ENCODE measurements at places on chromosomes 13 and 19.
A peak's percentile ranks its signal among the peaks of the same experiment; 100 is the strongest.

GRCh38 chr13:30900952-30901749 lies 4.9 kb upstream of the MEDAG start:
- DNase-seq, result no peak

DNA sequence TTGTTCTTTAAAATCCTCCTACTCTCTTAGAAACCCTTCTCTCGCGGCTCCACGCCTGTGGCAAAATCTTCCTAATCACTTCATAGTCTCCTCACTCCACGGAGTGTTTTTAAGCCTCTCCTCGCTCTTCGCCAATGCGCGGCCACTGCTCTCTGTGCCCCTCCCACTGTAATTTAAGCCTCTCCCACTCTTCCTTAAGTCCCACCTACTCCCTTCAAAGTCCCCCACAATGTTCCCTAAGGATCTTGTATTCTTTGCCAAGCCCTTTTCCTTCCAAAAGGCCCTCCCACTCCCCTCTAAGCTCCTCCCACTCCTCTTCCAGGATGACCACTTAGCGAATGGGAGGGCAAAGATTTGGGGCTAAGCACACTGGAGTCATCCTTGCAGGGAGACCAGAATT lies 1.3 kb downstream of the FIZ1 start:
- no peak for DNase-seq

DNA sequence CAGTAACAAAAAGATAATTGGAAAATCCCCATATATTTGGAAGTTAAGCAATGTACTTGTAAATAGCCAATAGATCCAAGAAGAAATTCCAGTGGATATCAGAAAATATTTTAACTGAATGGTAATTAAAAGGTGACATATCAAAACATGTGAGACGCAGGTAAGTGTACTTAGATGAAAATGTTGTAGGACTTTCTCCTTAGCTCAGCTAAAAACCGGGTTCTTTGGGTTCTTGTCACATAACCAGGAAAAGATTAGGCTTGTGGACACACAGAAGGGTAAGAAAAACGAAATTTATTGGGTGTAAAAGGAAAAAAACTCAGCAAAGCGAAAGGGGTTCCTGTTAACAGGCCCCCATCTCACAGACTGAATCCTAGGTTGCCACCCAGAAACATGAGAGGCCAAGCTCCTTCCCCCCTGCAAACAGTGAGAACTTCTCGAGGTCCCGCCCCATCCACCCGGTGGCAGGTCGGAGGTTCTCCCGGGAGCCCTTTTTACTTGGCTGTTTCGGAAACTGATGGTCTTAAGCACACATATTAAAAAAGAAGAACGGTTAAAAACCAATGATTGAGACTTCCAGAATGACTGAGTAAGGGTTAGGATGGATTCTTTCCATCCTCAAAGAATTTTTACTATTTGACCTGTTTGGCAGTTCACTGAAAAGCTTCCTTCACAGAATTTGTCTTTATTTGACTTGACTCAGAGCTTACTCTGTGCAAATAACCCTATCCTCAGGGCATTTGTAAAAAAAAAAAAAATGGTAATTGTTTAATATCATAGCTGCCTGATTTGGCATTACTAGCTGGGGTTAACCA lies 3.1 kb upstream of the CCDC70 start:
- DNase-seq, result peak; percentile 37

GRCh38 chr13:75071395-75071794 lies 410.6 kb downstream of the TBC1D4 start:
- DNase-seq, result no peak

- DNase-seq, result no peak
These were observed 163.5 kb downstream of the COG6 start for GRCh38 chr13:39818953-39819352.

DNA sequence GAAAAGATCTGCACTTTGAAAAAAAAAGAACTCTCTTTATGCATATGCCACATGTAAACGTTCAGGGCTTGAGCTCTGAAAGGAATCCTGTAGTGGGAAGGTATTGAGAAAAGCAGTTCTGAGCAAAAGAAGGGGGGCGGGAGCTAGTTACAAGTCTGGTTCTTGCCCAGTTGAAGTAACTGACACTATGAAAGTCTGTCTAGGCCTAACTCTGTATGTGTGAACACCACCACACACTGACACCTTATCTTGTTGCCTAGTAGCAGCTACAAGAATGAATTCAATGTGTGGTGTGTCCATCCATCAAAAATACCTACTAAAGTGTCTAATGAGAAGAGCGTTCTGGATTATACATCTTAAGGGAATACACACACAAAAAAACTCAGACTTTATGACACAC lies 820.6 kb downstream of the DIAPH3 start:
- no peak for DNase-seq

DNA sequence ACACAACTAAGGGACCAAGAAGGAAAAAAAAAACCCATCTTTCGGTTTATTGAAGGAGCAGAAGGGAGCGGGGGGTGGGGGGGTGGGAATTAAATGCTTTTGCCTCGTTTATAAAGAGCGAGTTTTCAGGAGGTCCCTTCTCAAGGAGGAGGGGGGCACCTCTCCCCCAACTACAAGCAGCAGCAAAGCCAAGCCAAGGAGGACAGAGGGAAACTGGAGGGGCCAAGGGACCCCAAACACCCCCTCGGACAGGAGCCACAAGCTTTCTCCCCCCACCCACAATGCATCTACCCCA lies 2.4 kb downstream of the IRF2BP1 start:
- no peak for DNase-seq

DNA sequence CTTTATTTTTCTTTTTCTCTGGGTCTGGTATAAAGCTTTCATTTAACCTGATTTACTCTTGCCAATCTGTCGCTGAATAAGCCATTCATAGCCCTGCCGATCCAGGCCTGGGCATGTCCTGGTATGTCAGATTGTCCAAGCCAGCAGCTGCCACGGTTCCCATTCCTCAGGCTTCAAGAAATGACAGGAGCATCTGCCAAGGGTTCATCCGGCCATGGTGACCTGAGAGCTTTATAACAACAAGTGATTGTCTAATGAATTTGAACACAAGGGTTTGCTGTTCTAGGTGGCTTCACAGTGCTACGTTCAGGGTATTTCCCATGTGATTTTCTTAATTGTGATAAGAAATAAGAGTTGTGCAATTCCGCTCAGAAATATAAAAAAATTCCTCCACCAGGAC lies 20.0 kb downstream of the PNMA8A start:
- DNase-seq, result no peak

DNA sequence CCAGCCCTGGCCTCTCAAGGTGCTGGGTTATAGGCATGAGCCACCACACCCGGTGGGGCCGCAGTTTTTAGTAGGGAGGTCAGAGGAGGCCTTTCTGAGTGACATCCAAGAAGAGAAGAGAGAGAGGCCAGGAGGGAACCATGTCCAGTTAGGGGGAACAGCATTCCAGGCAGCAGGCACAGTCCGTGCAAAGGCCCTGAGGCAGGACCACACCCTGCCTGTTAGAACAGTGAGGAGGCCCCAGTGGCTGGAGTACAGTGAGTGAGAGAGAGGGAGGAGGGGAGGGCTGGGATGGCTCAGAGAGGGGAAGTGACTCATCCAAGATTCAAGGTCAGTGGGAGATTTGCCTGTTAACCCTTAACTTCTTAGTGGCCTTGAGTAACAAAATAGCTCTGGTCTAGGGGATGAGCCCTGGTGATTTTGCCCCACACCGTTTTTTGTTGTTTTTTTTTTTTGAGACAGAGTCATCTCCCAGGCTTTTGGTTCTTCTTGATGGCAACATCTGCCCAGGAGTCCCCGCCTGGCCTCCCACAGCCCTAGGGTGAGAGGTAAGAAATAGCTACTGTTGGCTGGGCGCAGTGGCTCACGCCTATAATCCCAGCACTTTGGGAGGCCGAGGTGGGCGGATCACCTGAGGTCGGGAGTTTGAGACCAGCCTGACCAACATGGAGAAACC lies 2.7 kb upstream of the PLIN3 start:
- DNase-seq, result no peak

DNA sequence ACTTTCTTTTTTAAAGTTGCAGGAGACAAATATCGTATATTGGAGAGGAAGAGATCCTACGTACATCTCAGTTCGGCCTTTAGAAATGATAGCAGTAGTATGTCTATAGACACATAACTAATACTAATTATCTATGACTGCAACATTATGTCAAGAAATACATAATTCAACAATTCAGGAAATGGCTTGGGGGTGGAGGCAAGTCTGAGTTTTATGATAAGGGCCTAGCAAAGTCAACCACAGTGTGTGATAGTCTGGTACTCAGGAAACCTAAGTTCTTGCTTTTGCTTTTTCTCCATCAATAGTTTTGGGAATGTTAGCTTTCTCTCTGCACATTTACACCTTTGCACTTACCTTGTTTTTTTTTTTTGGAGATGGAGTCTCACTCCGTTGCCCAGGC lies 27.5 kb upstream of the OBI1 start:
- no peak for DNase-seq

- no peak for DNase-seq
These were observed 54.0 kb upstream of the TNFRSF19 start for GRCh38 chr13:23516190-23516589.

GRCh38 chr19:6717441-6717971 lies 2.9 kb downstream of the C3 start:
- no peak for DNase-seq

- no peak for DNase-seq
These were observed 2.4 kb downstream of the MEDAG start for GRCh38 chr13:30908416-30908980.

DNA sequence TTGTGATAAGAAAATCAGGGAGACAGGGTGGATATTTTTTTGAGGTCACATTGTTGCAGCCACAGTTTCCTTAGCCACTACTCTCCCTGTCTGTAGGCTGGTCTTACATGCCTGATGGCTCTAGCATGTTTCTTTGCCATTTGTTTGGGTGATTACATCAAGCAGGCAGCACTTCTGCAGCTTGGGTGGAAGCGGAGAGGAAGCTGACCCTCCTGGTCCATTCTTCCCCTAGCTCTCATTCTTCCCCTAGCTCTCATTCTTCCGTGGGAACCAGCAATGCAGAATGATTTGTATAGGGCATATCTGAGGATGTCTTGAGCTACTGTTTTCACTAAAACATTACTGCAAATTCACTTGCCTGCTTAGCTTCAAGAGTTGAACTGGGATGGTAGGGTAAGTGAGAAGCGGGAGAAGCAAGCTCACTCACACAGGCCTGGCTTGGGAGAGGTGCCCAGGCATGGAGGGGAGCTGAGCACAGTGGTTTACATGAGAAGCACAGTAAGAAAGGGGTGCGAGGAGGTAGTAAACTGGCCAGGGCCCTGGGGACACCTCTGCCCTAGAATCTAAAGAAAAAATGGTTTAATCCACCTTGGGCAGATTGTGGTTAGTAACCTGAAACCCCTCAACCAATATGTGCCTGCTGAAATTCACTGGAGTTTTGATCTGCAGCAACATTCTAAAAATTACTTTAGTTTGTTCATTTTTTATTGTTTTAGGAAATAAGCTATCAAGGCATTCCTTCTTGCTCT lies 538.9 kb downstream of the RFC3 start:
- no peak for DNase-seq

- DNase-seq, result no peak
These were observed 8.2 kb upstream of the ADAMTS10 start for GRCh38 chr19:8618751-8619150.

- no peak for DNase-seq
These were observed 334.4 kb downstream of the PCDH9 start for GRCh38 chr13:66895780-66896179.

DNA sequence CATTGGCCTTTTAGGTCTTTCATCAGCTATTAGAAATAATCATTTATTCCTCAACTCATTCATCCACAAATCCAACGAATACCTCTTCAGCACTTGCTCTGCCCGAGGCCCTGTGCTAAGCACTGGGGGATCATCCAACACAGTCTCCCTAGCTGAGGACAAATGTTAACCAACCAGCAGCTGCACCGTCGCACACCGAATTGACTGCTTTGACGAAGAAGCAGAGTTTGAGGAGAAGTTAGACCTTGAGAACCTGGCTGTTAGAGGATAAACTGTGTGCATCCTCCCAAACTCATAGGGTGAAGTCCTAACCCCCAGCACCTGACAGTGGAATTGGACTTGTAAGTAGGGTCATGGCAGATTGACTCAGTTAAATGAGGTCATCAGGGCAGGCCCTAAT lies 170.9 kb downstream of the USP12 start:
- no peak for DNase-seq

DNA sequence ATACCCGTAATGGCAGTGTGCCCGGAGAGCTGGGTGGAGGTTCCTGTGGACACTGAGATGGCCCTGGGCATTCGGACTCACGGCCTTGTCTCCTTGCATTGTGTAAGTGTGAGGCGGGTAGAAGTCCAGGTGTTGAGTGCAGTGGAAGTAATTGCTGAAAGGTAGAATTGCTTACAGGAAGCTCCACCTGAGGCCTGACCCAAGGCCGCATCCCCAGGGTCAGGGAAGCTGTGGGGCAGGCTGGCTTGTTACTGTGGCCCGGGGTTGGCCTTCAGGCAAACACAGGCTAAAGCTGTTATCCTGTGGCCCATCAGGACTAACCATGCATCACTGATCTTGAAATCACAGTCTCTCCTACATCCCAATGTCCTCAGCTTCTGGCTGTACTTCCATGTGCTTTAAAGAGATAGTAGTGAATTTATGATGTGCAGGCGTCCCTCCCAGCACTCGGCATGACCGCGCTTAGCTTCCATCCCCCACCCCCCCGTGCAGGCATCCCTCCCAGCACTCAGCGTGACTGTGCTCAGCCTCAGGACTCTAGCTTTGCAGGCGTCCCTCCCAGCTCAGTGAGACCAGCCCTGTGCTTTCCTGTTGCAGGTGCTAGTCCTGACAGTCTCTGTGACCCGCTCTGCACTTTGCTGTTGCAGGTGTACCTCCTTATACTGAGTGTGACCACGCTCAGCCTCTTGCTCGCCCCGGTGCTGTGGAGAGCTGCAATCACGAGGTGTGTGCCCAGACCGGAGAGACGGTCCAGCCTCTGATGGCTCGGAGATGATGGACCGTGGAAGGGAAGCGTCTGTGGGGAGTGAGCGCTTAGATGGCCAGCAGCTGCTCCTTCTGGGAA lies 35.6 kb upstream of the TFDP1 start:
- no peak for DNase-seq

GRCh38 chr19:4103080-4103433 lies 20.9 kb downstream of the MAP2K2 start:
- DNase-seq, result no peak

- DNase-seq, result no peak
These were observed 114.6 kb downstream of the SOX1 start for GRCh38 chr13:112181336-112182067.

- DNase-seq, result no peak
These were observed 2.3 kb downstream of the ITGBL1 start for GRCh38 chr13:101454767-101455166.

DNA sequence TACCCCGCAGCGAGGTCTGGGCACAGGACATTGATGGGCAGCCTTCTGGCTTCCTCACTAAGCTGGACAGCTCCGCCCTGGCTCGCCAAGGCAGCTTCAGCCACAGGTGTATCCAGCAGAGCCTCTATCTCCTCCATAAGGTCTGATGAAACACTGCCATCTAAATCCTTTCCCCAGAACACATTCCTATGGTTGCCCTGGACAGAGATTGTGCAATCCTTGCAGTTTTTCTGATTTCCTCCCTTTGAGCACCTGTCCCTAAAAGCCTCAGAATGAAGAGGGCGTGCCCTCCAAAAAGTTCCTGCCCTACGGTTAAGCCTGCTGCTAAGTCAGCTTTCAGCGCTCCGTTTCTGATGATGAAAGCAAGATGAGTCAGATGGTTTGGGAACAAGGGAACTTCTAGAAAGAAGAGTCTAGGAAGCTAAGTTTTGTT lies 21.0 kb downstream of the CLEC4M start:
- DNase-seq, result no peak

GRCh38 chr19:4694211-4694987 lies 24.3 kb upstream of the MYDGF start:
- no peak for DNase-seq

- DNase-seq, result no peak
These were observed 1.5 kb upstream of the KLK11 start for GRCh38 chr19:51027873-51028272.
